Smooth muscle cell of bladder (primary cell): ENCODE measurements at places on chromosomes 5 and 9. TPM values are rescaled to one million over a fixed set of nuclear protein-coding genes. Genes with fewer than 3 reads are reported as not detected.

ZBTB34 gene
- total RNA-seq: 5.4 and 6.5 TPM in 2 replicates

TEX48 gene
- total RNA-seq: not detected in 2 replicates

SIT1 gene
- not detected in 2 replicates for total RNA-seq

MEGF10 gene
- 0.14 TPM in 1 of 2 replicates, not detected in the other for total RNA-seq

AKNA gene
- 7.1 and 8.7 TPM in 2 replicates for total RNA-seq

RELL2 gene
- total RNA-seq: 2.1 and 2.8 TPM in 2 replicates

TOR1A gene
- 22.0 and 33.2 TPM in 2 replicates for total RNA-seq

PMPCA gene
- 35.4 and 47.1 TPM in 2 replicates for total RNA-seq

SPINK13 gene
- total RNA-seq: 2.4 and 4.5 TPM in 2 replicates

OR1Q1 gene
- total RNA-seq: not detected in 2 replicates

MAMDC4 gene
- total RNA-seq: 0.85 and 2.2 TPM in 2 replicates

HINT1 gene
- total RNA-seq: 167 and 213 TPM in 2 replicates

CLIC3 gene
- total RNA-seq: 5.0 and 7.8 TPM in 2 replicates

QRFP gene
- total RNA-seq: not detected in 2 replicates

SLC6A19 gene
- not detected in 2 replicates for total RNA-seq

SVEP1 gene
- 134 and 151 TPM in 2 replicates for total RNA-seq

FBN2 gene
- total RNA-seq: 87.2 and 153 TPM in 2 replicates

IRX2 gene
- not detected in 2 replicates for total RNA-seq

FOXD4L3 gene
- total RNA-seq: not detected in 2 replicates

GABBR2 gene
- total RNA-seq: 2.0 and 12.9 TPM in 2 replicates

SPAAR gene
- 0.18 TPM in 1 of 2 replicates, not detected in the other for total RNA-seq

GPR150 gene
- total RNA-seq: 0.28 TPM in 2 replicates

PRDM9 gene
- not detected in 2 replicates for total RNA-seq

CDC20B gene
- under 0.01 TPM in 1 of 2 replicates, not detected in the other for total RNA-seq

NUTM2G gene
- total RNA-seq: not detected in 2 replicates

GFPT2 gene
- 36.4 and 66.0 TPM in 2 replicates for total RNA-seq

TAF11L10 gene
- total RNA-seq: not detected in 2 replicates

TMC1 gene
- total RNA-seq: 0.18 and 0.43 TPM in 2 replicates

ZNF782 gene
- 1.8 and 2.4 TPM in 2 replicates for total RNA-seq

C9orf153 gene
- 0.18 and 0.43 TPM in 2 replicates for total RNA-seq

CDH10 gene
- 0.14 and 1.7 TPM in 2 replicates for total RNA-seq

CARTPT gene
- total RNA-seq: not detected in 2 replicates

KIF12 gene
- total RNA-seq: not detected in 2 replicates

PPIC gene
- total RNA-seq: 59.9 and 100 TPM in 2 replicates

SPATA31C1 gene
- total RNA-seq: not detected in 2 replicates

AQP3 gene
- total RNA-seq: 5.7 and 12.2 TPM in 2 replicates

GABRA1 gene
- not detected in 2 replicates for total RNA-seq

CNTNAP3 gene
- 0.18 and 1.1 TPM in 2 replicates for total RNA-seq
